ENCODE measurements at places on chromosomes 13 and 19.

DNA sequence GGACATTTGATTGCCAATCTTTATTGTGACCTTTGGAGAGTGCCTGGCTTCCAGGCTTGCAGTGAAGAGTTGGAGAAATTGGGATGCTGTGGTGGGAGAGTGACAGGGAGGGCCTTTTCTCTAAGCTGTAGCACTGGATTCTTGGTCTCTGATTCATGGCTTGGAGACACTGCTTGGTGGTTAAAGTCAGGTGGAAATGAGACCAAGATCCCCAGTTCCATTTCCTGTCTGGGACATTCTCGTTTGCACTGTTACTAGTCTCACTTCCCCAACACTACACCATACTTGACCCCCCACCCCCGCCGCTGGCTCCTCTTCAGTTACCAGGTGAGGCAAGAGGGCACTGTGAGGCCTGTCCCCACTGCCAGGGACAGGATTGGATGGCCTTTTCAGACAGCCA, 2.9 kb downstream of the SUPT5H start:
- peak; percentile 40 for DNase-seq

- DNase-seq, result no peak
These were observed 70.0 kb downstream of the CHST8 start for GRCh38 chr19:33691736-33692135.

DNA sequence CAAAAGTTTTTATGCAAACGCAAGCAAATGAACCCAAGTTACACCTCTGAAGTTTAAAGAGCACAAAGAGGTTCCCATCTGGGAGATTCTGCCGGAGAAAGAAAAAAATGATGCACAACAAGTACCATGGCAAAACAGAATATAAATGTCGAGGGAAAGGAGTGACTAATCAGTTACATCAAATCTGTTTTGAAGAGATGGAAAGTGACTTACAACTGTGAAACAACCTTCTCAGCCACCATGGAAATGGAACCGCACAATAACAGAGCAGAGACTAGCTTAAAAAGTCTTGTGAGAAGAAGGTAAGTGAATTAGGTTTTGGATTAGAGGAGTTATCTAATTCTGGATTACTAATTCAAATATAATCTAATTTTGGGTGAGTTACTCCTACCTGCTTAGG, 2.4 kb downstream of the HSPH1 start:
- DNase-seq, result no peak

GRCh38 chr19:51305479-51305878, 6.0 kb upstream of the IGLON5 start:
- no peak for DNase-seq

- no peak for DNase-seq
These were observed 337.3 kb upstream of the DACH1 start for GRCh38 chr13:72204291-72204690.

- peak; percentile 90 for DNase-seq
These were observed 4.9 kb upstream of the TNFSF14 start for GRCh38 chr19:6674868-6675305.

DNA sequence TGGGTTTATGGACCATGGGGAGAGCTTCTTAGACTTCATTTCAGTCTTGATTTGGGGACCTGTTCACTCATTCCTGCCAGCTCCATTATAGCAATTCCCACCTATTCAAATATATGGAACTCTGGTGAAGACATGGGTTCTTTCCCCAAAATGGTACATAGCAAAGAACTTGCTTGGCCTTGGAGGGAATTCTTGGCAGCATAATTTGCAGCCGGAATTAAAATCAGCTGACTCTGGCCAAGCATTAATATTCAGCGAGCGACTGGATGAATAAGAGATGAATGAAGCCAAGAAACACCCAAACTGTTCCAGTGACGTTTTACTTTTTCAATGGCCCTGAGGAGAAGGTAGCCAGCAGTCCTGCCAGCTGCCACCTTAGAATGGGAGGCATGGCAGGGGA, 88.4 kb upstream of the SOX1 start:
- no peak for DNase-seq
